Endothelial cell of umbilical vein (primary cell): ENCODE measurements at places on chromosomes 7 and 10. TPM values are rescaled to one million over a fixed set of nuclear protein-coding genes. Genes with fewer than 3 reads are reported as not detected.

VSIR gene
- 6.3 and 8.0 TPM in 2 replicates for polyA plus RNA-seq

TSPAN13 gene
- polyA plus RNA-seq: 8.3 and 13.3 TPM in 2 replicates

TMEM176A gene
- polyA plus RNA-seq: not detected in 2 replicates

TRIM74 gene
- 0.07 TPM in 1 of 2 replicates, not detected in the other for polyA plus RNA-seq

FEZF1 gene
- not detected in 2 replicates for polyA plus RNA-seq

ACSM6 gene
- not detected in 2 replicates for polyA plus RNA-seq

TMEM229A gene
- polyA plus RNA-seq: not detected in 2 replicates

MMD2 gene
- not detected in 2 replicates for polyA plus RNA-seq

SPDYE6 gene
- polyA plus RNA-seq: not detected in 2 replicates

SMKR1 gene
- not detected in 2 replicates for polyA plus RNA-seq

GIMAP1 gene
- 8.1 and 10.0 TPM in 2 replicates for polyA plus RNA-seq

EPHB4 gene
- 240 and 274 TPM in 2 replicates for polyA plus RNA-seq

MYL10 gene
- polyA plus RNA-seq: not detected in 2 replicates

IGFBP1 gene
- polyA plus RNA-seq: 0.56 and 0.57 TPM in 2 replicates

SBDS gene
- 23.8 and 30.7 TPM in 2 replicates for polyA plus RNA-seq

TAS2R41 gene
- polyA plus RNA-seq: not detected in 2 replicates

ANXA7 gene
- 56.5 and 62.6 TPM in 2 replicates for polyA plus RNA-seq

SPDYE9 gene
- not detected in 2 replicates for polyA plus RNA-seq

AMPH gene
- 4.8 and 5.2 TPM in 2 replicates for polyA plus RNA-seq

SLC39A12 gene
- polyA plus RNA-seq: not detected in 2 replicates

RBP4 gene
- polyA plus RNA-seq: not detected in 2 replicates

ENO4 gene
- polyA plus RNA-seq: 0.08 TPM in 1 of 2 replicates, not detected in the other

TSPAN12 gene
- 6.3 and 9.3 TPM in 2 replicates for polyA plus RNA-seq

HSPA12A gene
- 0.24 and 0.29 TPM in 2 replicates for polyA plus RNA-seq

PRLHR gene
- not detected in 2 replicates for polyA plus RNA-seq
